H1 (cell line): ENCODE measurements at places on chromosomes 4 and X.

- DNase-seq: no peak
- no peaks in the 10 kb centered on the region for H3K4me1 ChIP-seq
- no peak overlapping the region for H3K27ac ChIP-seq
- no peaks in the 10 kb centered on the region for H3K36me3 ChIP-seq
- H3K4me3 ChIP-seq: no peak overlapping the region
These were observed 20.0 kb upstream of the CAMK2D start for GRCh38 chr4:113781439-113782040.

GRCh38 chr4:145525291-145525740 is 43.7 kb downstream of the SMAD1 start:
- H3K4me1 ChIP-seq: no peaks in the 10 kb centered on the region
- no peak for DNase-seq
- H3K4me3 ChIP-seq: no peak overlapping the region

GRCh38 chrX:44483965-44484606 is 58.6 kb downstream of the FUNDC1 start:
- no peaks in the 10 kb centered on the region for H3K27me3 ChIP-seq
- no peak overlapping the region for H3K27ac ChIP-seq
- no peak overlapping the region for H3K4me3 ChIP-seq
- H3K36me3 ChIP-seq: no peaks in the 10 kb centered on the region
- H3K4me1 ChIP-seq: no peaks in the 10 kb centered on the region
- DNase-seq: no peak

DNA sequence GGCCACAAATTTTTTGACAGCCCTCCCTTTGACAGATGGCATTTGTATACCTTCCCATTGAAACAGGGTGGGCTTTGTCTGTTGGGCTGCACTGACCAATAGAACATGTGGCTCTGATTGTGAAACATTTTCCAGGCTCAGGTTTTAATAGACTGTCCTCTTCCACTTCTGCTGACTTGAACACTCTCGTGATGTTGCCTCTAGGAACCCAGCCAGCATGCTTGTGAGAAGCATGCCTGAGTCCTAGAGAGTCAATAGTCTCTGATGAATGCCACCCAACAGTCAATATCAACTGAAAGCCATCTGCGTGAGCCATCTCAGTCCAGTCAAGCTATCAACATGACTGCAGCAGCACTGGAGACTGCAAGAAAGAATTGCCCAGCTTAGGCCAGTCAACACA is 290.0 kb downstream of the SLC7A11 start:
- H3K36me3 ChIP-seq: no peaks in the 10 kb centered on the region
- no peak overlapping the region for H3K4me3 ChIP-seq
- H3K27me3 ChIP-seq: no peaks in the 10 kb centered on the region

DNA sequence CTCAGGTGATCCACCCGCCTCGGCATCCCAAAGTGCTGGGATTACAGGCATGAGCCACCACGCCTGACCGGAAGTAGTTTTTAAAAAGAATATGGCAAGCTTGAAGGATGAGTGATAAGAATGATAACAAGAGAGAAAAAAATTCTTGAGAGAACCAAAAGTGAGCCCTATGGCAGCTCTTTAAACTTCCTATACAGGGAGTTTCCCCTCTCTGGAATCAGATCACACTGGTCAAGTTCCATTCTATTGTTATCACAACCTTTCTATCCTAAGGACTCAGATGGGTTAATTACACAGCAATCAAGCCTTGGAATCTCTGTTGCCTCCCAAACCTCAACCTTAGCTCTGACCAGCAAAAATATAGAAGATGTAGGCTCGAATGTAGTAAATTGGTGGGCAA is 33.8 kb upstream of the ZNF518B start:
- peaks cover 2% of the 10 kb centered on the region; the same call in 1 of the 2 replicates for H3K4me1 ChIP-seq
- peaks cover 5% of the 10 kb centered on the region; the same call in 1 of the 2 replicates for H3K27me3 ChIP-seq
- H3K27ac ChIP-seq: no peak overlapping the region
